RWPE2 (cell line): ENCODE measurements at places on chromosomes 1 and 21.

- no peak for DNase-seq
Observed at GRCh38 chr1:218739426-218739825, 394.3 kb downstream of the TGFB2 start.

GRCh38 chr1:8374812-8375211 lies 56.9 kb downstream of the SLC45A1 start:
- no peak for DNase-seq

DNA sequence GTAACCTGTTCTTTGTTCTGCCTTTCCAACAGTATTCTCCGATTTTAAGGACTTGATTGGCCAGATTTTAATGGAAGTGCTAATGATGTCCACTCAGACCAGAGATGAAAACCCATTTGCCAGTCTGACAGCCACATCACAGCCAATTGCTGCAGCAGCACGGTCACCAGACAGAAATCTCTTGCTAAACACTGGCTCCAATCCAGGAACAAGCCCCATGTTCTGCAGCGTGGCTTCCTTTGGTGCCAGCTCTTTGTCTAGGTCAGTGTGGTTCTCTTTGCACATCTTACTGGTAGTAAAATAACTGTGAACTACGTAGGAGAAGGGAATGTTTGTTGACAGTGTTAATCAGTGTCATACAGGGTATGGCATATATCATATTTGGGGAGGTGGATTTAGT lies 72.7 kb downstream of the UBE4B start:
- no peak for DNase-seq

- DNase-seq, result peak; percentile 45
Observed at GRCh38 chr21:45528981-45529784, 13.1 kb downstream of the SLC19A1 start.

GRCh38 chr1:59355361-59355760 lies 58.5 kb downstream of the FGGY start:
- no peak for DNase-seq

DNA sequence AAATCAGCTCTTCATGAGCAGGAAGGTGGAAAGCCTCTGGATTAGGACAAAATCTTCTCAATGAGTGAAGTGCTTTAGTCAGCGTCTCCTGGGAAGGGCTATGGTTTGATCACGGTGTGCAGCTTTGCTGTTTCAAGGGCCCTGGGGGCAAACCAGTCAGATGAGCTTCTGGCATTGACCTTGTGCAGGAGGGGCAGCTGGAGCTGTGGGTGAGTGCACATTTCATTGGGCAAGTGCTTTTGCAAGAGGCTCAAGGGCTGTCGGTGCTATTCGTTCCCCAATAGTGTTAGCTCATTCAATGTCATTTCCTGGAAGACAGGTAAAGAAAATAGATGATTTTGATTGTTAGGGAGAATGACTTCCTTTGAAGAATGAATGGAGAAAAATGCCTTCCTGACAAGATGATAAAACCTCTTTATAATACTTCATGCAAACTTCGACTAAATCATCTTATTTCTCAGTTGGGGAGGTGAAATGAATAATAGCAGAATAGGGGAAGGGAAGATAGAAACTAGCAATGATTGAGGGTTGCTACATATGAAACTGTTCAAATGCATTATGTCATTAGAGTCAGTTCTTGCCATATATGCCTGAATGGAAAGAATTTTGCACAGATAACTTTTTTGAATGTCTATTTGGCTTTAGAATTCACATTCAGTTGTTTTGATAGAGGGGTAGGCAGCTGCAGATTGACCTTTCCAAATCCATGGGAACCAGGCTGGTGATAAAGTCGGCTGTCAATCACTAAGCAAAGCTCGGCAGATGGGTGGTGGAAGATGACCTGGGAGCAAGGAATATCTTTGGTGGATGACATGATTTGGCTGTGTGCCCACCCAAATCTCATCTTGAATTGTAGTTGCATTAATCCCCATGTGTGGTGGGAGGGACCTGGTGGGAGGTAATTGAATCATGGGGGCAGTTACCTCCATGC lies 12.9 kb upstream of the DISC1 start:
- no peak for DNase-seq

DNA sequence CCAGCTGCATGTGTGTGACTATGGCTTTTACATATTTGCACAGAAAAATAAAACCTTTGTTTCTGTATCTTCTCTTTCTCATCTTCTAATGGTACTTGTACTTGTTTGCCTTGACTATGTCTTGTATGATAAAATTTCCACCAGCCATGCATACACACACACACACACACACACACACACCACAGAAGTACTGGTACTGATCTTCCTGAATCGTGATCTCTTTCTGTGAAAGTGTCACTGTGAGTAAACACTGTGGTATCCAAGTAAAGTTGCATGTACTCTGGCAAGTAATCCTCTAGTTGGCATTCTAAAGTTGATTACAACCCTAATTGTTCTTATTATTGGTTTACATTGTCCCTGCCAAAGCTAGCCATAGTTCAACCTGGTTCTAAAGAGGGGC lies 176.7 kb downstream of the CRB1 start:
- DNase-seq, result no peak

DNA sequence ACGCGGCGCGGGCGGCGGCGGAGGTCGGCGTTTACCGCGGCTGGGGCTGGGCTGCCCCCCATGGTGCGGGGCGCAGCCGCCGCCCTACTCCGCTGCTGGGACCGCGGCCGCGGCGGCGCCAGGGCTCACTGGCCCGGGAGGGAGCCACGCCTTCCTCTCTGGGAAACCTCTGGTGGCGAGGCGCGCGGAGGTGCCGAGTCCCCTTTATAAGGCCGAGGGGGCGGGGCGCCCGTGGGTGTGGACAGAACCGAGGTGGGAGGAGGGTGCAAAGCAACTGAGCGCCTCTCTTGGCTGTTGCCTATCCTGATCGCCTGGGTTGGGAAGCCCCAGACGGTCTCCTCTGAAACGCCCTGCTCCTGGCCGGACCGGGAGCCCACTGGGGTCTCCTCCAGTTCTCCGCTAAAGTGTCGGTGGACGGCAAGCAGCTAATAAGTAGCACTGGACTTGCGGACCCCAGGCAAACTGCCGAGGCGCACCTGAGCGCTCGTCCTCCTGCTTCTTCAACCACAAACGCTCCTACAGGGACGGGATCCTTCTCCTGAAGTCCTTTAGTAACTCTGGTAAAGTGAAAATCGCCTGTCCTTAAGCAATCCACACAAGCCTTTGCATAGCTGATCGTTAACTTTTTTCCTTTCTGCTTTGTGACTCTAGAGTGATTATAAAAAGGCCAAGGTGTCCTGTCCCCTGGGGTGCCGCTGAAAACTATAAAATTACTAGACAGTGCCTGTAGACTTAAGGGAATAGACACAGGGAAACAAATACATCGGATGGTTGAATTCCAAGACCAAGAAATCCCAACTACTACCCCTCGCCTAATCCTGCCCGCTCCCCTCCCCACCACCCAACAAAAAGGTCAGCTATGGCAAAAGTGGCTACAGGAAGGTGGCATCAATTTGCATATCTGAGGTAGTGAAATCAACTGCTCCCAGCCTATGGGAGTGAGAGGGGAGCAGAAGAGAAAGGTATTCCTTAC lies at the start of gene PTGER3:
TSS of gene PTGER3 (minus strand) at position 182 of the 973 bp plus-strand sequence. CDS start 239 bp downstream, outside the sequence.
- no peak for DNase-seq

DNA sequence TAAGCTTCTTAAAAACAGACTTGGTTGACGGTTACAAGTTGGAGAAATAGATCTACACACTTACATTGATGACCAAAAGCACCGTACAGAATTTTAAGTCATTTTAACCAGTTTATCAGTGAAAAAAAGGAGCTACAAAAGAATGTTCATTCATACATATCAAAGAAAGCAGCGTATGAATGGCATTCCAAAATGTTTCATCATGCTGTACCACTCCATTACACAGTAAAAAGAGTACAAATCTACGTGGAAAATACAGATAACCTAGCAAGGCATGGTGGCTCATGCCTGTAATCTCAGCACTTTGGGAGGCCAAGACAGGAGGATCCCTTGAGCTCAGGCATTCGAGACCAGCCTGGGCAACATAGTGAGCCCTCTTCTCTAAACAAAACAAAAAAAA lies 40.3 kb downstream of the ZZZ3 start:
- DNase-seq, result no peak

GRCh38 chr1:30452925-30453324 lies 270.5 kb downstream of the MATN1 start:
- DNase-seq, result no peak

DNA sequence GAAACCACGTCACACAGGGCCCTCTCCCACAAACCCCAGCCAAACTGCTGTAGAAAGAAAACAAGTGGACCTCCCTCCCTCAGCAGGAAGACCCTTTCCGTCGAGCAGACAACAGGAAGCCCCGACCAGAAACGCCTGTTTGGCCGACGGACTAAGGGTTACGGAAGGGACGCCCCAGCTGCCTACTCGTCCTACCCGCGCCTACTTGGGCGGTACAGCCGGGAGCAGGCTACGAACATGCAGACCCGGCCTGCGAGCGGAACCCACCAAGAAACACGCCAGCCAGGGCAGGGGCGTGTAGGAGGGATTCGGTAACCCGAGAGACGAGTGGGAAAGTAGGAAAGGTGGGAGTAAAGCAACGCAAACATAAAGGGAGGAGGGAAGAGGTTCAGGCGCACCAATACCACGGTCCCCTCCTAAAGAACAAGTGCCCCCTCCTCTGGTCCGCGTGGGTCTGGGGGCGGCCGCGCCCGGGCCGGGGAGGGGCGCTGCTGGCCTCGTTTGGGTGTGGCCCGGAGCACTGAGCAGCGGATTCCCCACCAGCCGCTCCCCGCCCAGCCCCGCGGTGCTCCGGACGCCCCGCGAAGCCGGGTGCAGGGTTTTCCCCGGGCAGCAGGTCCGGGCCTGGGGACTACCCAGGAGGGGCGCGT lies 450 bp downstream of the S100A10 start:
- no peak for DNase-seq

GRCh38 chr1:192265516-192266173 lies 51.1 kb upstream of the RGS21 start:
- no peak for DNase-seq

- peak; percentile 81 for DNase-seq
Observed at GRCh38 chr1:234722904-234723720, 113.1 kb upstream of the IRF2BP2 start.

GRCh38 chr1:33363470-33363861 lies 42.6 kb upstream of the A3GALT2 start:
- no peak for DNase-seq

DNA sequence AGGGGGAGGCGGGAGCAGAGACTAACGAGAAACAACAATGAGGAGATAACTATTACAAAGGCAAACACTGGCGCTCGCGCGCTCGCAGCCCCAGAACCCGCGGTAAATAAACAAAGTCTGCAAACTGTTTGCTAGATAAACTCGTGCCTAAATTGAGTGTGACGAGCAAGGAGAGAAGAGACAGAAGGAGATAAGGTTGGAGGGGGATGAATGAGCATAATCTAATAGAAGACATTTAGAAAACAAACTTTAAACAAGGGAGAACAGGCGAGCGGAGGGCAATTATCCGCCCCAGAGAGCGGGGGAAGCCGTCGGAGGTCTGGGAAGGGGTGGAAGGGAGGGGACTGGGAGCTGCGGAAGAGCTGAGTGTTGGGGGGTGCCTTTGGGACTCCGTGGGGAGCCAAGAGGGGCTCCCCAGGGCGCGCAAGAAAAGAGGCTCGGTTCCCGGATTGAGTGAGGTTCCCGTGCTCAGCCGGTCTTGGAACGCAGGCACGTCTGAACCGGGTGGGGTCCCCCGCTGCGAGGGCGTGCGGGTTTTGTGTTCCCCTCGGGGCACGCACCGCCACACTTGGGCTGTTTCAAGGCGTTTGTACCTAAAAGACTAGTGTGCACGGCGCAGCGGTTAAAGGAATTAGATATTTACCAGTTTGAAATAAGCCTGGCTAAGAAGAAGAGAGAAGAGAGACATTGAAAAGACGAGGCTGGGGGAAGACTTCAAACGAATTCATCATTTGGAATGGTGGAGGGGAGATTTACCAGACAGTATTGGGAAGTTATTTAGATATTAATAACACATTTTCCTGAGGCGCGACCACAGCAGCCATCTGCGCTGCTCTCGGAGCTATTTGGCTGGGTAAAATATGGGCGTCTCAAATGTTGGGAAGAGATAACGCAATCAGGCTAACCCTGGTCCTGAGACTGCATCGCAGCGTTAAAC lies 10.6 kb downstream of the PAX7 start:
- DNase-seq, result no peak

- DNase-seq, result no peak
Observed at GRCh38 chr1:183011859-183012258, 11.4 kb upstream of the LAMC1 start.

- DNase-seq, result no peak
Observed at GRCh38 chr1:189237008-189237407, 1240.7 kb downstream of the BRINP3 start.

DNA sequence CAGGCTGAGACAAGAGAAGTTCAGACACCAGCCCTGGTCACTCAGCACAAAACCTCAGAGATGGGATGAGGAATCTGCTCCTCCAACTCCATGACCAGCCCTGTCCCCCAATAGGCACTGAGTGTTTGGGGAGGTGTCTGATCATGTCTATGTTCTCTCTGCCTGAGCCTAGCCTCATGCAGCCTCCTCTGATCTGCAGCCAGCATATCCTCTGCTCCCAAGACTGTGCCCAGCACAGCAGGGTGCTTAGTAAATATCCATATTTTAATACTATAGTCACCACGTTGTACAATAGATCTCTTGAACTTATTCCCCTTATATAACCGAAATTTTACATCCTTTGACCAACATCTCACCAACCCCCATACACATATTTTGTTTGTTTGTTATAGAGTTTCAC lies 202.9 kb downstream of the MATN1 start:
- peak; percentile 17 for DNase-seq

GRCh38 chr1:62900566-62900965 lies 116.6 kb downstream of the ATG4C start:
- DNase-seq, result no peak

- DNase-seq, result no peak
Observed at GRCh38 chr1:85411567-85412305, 53.2 kb downstream of the DDAH1 start.

GRCh38 chr1:74245168-74245772 lies 10.1 kb downstream of the TNNI3K start:
- no peak for DNase-seq

- DNase-seq, result no peak
Observed at GRCh38 chr1:230798491-230798890, 51.3 kb downstream of the CAPN9 start.

DNA sequence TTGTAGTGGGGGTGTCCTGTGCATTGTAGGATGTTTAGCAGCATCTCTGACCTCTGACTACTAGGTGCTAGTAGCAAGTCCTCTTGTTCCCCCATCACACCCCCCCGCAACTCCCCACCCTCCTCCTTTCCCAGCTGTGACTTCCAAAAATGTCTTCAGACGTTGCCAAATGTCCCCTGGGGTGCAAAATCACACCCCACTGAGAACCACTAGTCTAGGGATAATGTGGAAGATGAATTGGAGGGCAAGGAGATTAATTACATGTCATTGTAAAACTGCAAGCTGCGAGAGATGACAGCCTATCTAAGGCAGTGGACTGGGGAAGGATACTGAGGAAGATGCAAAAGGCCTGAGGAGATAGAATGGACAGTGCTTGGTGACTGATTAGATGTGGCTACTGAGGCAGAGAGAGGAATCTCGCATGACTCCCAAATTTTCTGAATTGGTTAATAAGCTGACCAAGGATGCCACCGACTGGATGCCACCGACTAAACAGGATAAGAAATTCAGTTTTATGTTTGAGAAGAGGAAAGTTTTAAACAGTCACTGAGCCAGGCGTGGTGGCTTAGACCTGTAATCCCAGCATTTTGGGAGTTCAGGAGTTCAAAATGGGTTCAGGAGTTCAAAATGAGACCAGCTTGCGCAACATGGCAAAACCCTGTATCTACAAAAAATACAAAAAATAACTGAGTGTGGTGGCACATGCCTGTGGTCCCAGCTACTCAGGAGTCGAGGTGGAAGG lies 3.1 kb upstream of the JAK1 start:
- DNase-seq, result no peak
